GM18507 (cell line): ENCODE measurements at places on chromosomes 2 and 18.
A peak's percentile ranks its signal among the peaks of the same experiment; 100 is the strongest.

DNA sequence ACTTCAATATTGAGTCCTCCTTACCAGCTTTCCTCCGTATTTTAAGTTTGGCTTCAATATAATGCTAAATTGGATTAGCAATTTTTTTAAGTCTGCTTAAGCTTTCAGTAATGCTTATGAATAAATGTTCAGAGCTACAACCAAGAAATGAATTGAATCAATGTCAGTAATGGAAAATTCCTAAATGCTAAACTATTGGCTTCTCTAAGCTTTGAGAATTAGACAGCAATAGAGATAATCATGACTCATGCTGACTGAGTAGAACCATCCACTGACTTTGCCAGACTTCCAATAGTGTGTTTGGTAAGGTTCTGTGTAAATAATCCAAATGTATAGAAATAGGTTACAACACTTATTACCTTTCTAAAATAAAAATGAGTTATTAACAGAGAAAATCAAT is 8.9 kb upstream of the PDE1A start:
- DNase-seq: no peak

GRCh38 chr2:70541481-70542020 is 12.1 kb downstream of the TGFA start:
- DNase-seq: no peak

DNA sequence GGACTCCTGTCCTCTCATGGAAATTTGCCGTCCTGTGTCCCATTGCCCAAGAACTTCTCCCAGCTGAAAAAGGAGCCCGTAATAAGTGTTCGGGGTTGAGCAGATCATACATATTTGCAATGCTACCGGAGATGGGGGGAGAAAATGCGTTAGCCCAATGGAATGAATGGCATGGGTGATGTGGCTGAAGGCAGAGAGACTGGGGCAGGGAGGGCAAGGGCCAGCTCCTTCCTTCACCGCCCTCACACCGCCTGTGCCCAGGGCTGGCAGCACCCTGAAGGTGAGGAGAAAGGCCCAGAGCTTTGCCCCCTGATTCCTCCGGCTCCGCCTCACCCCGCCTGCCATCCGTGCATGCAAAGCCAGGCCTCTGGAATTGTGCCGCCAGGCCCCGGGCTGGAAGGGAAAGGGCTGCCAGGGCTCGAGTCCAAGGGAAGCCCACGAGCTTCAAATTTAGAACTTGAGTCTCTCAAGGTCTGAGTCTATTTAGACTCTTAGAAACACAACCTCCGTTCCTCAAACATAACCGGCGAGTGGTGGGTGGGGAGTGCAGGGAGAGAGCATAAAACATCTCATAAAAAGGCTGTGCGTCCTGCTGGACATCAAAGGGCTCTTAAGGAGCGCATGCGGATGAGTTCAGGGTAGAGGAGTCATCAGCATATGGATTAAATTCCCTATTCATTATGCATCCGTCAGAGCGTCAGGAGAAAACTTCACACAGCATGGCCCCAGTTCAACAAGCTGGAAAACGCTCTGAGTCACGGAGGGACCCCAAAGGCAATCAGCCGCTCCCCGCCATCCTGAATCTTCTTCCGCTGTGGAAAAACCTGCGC is 121.7 kb upstream of the GLI2 start:
- DNase-seq: no peak

DNA sequence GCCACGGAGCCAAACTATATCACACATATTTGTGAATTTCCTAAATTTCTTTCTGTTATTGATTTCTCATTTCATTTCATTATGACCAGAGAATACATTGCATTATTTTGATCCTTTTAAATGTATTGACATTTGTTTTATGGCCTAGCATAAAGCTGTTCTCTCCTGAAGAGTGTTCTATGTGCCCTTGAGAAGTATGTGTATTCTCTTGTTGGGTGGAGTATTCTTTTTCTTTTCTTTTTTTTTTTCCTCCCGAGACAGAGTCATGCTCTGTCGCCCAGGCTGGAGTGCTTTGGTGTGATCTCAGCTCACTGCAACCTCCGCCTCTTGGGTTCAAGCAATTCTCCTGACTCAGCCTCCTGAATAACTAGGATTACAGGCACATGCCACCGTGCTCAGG is 5.2 kb downstream of the HAUS1 start:
- no peak for DNase-seq

GRCh38 chr2:134583462-134583861 is 135.3 kb downstream of the TMEM163 start:
- no peak for DNase-seq

DNA sequence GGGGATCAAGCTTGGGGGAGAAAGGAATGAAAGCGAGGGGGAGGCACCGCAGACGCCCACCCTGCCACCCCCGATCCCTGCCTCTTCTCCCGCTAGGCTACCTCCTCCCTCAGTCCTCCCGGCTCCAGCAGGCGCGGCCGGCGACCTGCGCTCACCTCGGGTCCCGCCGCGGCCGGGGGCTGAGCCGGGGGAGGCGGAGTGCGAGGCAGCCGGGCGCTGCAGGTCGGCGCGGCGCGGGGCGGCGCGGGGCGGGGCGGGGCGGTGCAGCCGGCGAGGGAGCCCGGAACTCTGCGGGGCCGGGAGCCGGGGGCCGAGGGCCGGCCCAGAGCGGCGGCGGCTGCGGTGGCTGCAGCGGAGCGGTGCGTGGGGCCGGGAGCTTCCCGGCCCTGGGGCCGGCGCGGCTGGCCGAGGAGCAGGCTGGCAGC is 477 bp downstream of the ACVR1 start:
- no peak for DNase-seq

- DNase-seq: no peak
These were observed 1108.9 kb upstream of the CRIM1 start for GRCh38 chr2:35246702-35247101.

DNA sequence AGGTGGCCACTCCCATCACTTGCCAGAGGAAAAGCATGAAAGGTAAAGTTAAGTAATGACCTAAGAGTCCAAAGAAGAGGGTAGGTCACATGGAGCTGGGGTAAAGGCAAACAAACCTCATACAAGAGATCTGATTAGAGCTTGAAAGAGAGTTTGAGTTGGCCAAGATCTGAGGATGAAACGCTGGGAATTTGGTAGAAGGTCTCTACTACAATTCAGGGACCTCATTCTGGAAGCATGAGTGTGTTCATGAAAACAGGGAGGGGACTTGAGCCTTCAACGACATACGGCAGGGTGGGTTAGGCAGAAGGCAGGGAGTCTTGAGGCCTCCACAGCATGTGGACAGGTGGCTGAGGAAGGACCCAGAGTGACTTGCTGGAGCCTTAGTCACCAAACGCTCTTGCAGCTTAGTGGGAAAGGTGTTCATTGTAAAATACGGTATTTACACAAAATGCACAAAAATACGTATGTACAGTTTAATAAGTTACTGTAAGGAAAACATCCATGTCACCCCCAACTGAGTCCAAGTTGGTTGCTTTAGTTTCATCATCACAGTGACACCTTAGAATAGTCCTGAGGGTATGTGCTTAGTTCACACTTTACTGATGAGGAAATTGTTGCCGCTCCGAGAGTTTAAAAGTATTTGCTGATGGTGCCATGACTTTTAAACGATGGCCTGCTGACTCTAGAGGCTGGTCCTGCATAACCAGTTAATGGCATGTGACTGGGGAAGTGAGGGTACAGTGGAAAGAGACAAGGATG is 5.0 kb upstream of the FARP2 start:
- DNase-seq: no peak

GRCh38 chr18:80147418-80148325 is 38.6 kb downstream of the ADNP2 start:
- peak; percentile 73 for DNase-seq

GRCh38 chr2:172101821-172102390 is 794 bp downstream of the DLX2 start:
- no peak for DNase-seq

DNA sequence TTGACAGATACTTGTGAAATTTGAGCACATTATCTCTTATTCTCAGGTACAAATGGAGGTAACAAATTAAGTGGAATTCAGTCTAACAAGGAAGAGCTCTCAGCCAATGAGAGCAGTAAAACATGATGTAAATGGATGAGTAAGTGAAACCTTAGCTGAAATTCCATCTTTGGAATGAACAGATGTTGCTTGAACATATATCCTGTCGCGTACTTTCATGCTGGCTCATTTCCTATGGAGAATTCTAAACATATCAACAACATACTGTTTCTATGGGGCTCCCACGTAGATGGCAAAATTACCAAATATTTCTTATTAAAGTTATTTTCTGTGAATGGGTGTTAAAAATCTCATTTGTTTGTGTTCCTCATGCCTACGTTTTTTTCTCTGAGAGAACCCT is 256.3 kb upstream of the LINC00305 start:
- DNase-seq: no peak

GRCh38 chr2:862731-863466 is 87.8 kb upstream of the SNTG2 start:
- no peak for DNase-seq

DNA sequence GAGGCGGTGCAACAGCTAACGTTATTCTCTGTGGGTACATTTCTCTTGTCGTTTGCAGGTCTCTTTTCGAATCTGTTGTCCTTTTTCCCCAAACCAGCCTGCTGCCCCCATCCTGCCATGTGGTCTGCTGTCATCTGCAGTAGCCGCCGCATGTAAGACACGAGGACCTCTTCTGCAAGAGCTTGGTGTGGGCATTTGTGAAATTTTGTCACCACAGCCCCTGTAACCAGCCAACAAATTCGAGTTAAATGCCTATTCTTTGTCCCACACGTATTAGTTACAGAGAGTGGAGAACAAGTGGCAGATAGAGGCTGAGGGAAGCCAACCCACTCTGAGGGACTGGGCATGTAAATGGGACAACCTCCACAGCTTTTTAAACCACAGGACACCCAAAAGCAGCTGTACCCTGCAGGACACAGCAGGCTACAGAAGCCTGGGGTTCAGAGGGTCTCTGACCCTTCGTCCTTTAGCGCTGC is 35.0 kb downstream of the ITGA6 start:
- DNase-seq: no peak

DNA sequence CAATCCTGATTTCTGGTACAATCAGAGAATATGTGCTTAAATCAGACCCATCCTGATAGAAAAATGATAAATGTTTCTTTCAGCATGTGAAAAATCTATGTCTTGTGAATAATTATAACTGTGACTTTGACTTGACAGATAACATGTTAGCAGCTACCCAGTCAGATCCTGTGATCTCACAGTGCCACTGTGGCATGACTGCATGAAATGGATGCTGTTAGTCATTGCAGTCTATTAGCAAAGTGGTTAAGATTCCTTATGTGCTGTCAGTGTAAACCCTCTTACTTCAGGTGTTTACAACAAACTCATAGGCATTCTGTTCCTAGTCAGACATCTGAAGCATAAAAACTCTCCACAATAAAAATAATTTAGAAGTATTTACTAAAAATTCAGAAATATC is 244.6 kb upstream of the RND3 start:
- no peak for DNase-seq

GRCh38 chr2:151361674-151362370 is 4.4 kb downstream of the TNFAIP6 start:
- no peak for DNase-seq

GRCh38 chr2:19893520-19894133 is 8.2 kb downstream of the TTC32 start:
- DNase-seq: no peak

DNA sequence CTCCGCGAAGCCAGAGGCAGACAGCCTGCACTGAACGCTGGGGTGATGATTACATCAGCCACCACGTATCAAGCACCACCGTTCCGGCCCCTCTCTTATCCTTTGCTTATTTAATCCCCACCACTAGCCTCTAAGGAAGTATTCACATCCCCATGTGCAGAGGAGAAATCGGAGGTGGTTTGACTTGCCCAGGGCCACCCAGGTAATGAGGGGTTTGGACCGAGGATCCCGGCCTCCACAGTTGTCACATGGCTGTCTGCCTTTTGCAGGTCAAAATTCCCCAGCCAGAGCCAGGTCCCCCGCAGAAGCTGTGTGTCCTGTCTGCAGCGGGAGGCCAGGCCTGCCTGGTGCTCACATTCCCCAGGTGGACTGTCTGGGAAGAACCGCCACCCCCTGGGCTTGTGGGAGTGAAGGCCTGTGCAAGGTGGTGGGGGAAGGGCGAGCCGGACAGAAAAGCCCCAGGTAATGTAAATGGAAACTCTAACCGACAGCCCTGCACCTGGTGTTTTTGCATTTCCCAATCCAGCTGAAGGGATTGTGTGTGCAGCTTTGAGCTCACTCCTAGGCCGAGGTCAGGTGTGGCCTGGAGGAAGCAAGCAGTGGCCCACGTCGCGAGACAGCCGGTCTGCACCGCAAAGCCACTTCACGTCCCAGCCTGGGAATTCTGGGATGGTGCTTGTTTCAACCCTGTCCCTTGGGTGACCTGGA is 108.5 kb upstream of the ID2 start:
- no peak for DNase-seq

- DNase-seq: peak; percentile 23
These were observed 154.5 kb downstream of the AGPS start for GRCh38 chr2:177547122-177547521.

DNA sequence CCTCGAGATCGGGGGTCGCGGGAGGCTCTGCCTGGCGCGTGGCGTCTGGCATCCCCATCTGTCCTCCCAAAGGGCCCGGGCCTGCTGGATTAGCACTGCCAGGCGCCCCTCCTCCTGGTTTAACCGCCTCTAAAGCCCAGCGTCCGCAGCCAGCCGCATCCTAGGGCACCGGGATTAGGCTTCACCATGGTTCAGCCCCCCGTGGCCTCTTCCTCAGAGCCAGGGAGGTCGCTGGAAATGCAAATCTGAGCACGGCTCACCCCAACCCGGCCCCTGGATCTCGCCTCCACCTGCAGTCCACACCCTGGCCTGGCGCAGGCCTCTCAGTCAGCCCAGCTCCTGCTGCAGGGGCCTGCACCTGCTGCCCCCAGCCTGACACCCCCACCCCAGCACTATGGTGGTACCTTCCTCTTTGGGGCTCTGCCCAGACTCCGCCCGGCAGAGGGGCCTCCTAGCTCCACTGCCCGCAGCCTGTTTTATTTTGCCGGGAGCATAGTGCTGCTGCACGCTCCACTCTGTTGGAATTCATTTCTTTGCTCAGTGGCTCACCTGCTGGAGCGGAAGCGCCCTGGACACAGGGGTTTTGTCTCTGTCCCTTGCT is 13.2 kb downstream of the PRELID3A start:
- no peak for DNase-seq

DNA sequence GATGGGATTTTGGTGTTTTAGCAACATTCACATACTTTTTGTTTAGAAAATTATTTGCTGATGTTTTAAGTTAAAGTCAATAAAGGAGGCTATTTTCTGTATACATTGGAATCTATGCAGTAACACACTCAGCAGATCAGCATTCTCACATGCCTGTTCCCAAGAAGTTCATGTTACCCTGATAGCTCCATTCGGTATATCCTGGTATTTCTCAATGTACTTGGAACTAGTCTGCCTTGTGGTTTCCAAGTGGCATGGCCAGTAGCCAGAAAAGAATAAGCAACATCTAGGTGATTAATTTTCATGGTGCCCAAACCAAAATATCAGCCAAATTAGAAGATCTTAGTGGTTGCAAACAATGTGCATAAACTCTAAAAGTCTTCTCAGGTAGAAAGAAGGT is 5.2 kb upstream of the NCAPH start:
- no peak for DNase-seq

DNA sequence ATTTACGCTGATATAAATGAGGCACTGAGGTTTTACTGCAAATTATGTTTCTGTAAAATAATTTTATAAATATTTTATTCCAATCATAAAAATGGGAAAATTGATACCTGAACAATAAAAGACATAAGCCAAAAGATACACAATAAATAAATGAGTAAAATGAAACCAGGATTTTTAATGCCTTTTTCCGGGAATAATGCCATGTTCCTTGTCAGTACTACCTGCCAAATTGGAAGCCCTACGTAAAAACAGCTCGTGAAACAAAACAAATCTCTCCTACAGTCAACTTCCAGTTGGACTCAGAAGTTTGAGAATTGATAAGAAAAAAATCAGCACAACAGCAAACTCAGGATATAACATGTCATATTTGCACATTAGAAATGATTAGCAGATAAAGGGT is 18.0 kb downstream of the GALNT3 start:
- no peak for DNase-seq

GRCh38 chr18:55695091-55695490 is 107.1 kb upstream of the TCF4 start:
- no peak for DNase-seq
